Left cardiac atrium (tissue), 4 donors: ENCODE measurements at places on chromosomes 7 and 10.

DNA sequence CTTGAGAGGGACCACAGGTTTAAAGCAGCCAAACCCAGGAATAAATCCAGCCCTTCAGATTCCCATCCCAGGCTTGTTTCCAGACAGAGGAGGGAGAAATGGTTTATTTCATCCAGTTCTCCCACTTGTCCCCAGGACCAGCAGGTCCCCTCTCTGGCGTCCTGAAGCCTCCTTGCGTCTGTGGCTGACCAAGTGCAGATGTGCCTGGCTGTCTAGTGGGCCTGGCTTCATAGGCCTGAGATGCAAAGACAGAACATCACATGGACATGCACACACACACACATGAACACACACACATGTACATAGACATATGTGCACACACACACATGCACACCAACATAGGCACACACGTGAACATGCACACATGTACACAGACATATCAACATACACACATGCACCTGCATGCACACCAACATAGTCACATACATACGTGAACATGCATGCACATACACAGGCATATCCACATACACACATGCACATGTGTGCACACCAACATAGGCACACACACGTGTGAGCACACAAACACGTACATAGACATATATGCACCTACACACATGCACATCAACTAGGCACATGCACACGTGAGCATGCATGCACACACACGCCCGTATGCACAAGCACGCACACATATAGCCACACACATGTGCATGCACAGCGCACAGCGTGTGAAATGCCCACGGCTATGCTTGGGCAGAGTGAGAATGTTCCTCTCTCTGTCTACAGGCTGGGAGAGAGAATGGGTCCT is 10.7 kb downstream of the FOXL3 start:
- DNase-seq: no peak

GRCh38 chr7:146956853-146957252 is 840.3 kb downstream of the CNTNAP2 start:
- no peak for DNase-seq

GRCh38 chr10:116053910-116054309 is 219.1 kb downstream of the GFRA1 start:
- no peak for DNase-seq

GRCh38 chr10:70119623-70120022 is 13.0 kb downstream of the AIFM2 start:
- DNase-seq: no peak

DNA sequence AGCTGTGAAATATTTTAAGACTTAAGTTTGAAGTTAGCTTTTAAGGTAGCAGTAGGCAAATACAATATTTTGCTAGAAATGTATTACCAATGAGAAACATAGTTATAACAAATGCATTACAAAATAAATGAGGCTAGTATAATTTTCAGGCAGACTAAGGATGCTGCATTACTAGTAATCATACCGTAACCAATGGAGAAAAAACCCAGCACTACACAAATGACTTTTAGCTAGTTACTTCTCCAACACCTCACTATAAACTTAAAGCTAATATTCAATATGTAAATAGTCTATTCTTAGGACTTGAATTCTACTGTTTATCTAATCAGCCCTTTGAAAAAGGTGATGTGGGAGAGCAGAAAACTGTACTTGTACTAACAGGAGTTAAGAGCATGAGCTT is 285.3 kb upstream of the KLF14 start:
- DNase-seq: no peak

DNA sequence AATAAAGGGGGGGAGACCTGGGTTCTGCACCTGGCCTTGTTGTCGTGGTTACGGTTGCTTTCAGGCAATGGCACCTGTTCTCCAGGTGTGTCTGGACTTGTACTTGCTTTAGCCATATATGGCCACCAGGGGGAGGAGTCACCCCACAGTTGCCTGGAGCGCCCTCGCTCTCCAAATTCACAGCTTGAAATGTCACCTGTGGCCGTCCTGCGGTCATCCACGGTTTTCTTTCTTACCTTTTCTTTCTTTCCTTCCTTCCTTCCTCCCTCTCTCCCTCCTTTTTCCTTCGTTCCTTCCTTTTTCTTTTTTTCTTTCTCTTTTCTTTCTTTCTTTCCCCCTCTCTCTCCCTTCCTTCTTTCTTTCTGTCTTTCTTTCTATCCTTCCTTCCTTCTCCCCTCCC is 157.2 kb upstream of the ZNF92 start:
- peak; percentile 31 for DNase-seq

- DNase-seq: no peak
Observed at GRCh38 chr7:48035967-48036478, 680 bp downstream of the C7orf57 start.

DNA sequence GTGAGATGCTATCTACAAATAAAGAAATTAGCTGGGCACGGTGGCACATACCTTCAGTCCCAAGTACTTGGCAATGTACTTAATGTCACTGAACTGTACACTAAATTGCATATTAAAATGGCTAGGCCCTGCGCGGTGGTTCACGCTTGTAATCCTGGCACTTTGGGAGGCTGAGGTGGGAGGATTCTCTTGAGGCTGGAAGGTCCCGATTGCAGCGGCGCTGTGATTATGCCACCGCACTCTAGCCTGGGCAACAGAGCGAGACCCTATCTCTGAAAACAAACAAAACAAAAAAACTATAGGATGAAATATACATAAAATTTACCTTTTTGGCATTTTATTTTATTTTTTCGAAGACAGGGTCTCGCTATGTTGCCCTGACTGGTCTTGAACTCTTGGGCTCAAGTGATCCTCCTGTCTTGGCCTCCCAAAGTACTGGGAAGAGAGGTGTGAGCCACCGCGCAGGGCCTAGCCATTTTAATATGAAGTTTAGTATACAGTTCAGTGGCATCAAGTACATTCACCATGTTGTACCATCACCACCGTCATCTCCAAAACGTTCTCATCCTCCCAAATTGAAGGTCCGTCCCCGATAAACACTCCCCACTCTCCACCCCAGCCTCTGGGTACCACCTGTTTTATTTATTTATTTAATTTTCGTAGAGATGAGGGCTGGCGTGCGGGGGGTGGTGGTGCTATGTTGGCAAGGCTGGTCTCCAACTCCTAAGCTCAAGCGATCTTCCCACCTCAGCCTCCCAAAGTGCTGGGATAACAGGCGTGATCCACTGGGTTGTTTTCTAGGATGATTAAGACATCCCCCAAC is 1.3 kb upstream of the EIF3B start:
- no peak for DNase-seq

DNA sequence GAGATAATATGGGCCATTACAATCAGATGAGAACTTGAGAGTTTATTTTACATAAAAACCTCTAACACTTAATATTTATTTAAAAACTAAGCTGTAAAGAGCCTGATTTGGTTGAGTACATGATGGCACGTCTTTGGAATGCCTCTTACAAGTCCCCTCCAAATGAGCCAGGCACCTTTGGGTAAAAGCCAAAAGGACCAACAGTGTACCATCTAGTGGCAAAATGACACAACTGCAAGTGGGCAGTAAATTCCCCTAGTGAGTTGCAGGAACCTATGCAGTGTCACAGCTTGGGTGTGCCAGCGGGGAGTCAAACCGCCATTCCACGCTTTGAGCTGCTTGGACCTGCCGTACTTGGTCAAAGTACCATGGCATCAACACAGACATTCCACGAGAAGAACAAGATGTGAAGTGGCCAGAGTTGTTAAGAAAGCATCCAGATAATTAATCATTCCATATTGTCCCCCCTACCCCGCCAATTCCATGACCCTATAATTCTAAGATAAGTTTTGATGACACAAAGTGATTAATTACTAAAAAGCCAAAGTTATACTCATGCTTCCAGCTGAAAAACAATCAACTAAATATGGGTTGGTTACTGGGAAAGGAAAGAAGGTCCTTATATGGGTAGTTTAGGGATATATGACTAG is 115.2 kb downstream of the SORBS1 start:
- DNase-seq: peak; percentile 41

- no peak for DNase-seq
Observed at GRCh38 chr7:128303643-128304042, 40.1 kb downstream of the RBM28 start.
